ENCODE measurements at places on chromosomes 11 and 22.
A peak's percentile ranks its signal among the peaks of the same experiment; 100 is the strongest.

GRCh38 chr11:19838994-19839768 lies 126.5 kb downstream of the NAV2 start:
- no peak for DNase-seq

GRCh38 chr11:124758355-124759265 lies 3.5 kb downstream of the ESAM start:
- peak; percentile 56 for DNase-seq

GRCh38 chr11:102184269-102184987 lies 74.2 kb downstream of the YAP1 start:
- no peak for DNase-seq

GRCh38 chr11:61531044-61531443 lies 22.5 kb downstream of the LRRC10B start:
- DNase-seq = no peak

GRCh38 chr22:40759294-40759840 lies 59.8 kb downstream of the SLC25A17 start:
- no peak for DNase-seq

GRCh38 chr11:130452176-130452575 lies 3.7 kb downstream of the ADAMTS15 start:
- DNase-seq = no peak

DNA sequence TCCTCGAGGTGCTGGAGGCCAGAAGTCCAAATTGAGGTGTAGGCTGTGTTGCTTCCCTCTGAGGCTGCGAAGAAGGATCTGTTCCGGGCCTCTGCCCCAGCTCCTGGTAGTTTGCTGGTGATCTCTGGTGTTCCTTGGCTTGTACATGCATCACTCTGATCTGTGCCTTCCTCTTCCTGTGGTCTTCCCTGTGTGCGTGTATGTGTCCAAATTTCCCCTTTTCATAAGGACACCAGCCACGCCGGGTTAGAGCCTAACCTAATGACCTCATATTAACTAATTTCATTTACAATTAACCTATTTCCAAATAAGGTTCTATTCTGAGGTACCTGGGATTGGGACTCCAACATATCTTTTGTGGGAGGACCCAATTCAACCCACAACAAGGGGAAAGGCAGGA lies 21.5 kb downstream of the RIBC2 start:
- no peak for DNase-seq

- peak; percentile 13 for DNase-seq
These were observed 161.1 kb upstream of the CADM1 start for GRCh38 chr11:115665175-115665821.

DNA sequence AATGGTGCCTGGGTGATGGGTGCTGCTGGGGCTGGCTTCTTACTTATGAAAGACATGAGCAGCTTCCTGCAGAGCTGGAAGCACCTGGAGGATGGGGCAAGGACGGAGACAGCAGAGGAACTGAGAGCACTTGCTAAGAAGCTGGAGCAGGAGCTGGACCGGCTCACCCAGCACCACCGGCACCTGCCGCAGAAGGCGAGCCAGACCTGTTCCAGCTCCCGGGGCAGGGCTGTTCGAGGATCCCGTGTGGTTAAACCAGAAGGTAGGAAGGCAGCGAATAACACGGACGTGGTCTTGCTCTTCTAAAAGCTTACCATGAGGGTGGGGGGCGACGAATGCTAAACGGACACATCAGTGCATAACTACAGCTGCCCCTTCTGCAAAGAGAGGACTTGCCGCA lies 9.3 kb downstream of the APOL5 start:
- DNase-seq = no peak

GRCh38 chr11:47714554-47715081 lies 551 bp downstream of the AGBL2 start:
- DNase-seq = peak; percentile 42

GRCh38 chr22:44391481-44392445 lies 79.0 kb upstream of the SHISAL1 start:
- no peak for DNase-seq

DNA sequence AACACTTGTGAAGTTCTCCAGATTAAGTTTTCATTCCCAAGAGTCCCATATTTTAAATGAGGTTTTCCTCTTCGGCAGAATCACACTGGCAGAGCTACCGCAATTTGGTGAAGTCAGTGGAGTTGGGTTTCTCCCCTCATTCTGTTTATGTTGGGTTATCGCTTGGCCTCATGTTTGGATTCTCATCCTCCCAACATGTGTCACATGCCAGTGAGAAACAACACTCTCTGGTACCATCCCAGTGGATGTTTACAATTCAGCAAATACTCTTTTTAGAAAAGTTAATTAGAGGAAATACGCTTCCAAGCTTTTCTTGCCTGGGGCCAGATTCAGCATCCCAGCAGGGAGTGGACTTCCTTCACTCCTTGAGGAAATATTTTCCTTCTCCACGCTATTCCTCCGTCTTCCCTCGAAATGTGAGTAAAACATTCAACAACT lies 2.1 kb downstream of the PAMR1 start:
- no peak for DNase-seq

GRCh38 chr22:39839204-39839603 lies 54.4 kb downstream of the ENTHD1 start:
- no peak for DNase-seq

GRCh38 chr22:42743501-42743991 lies 22.9 kb upstream of the A4GALT start:
- no peak for DNase-seq

DNA sequence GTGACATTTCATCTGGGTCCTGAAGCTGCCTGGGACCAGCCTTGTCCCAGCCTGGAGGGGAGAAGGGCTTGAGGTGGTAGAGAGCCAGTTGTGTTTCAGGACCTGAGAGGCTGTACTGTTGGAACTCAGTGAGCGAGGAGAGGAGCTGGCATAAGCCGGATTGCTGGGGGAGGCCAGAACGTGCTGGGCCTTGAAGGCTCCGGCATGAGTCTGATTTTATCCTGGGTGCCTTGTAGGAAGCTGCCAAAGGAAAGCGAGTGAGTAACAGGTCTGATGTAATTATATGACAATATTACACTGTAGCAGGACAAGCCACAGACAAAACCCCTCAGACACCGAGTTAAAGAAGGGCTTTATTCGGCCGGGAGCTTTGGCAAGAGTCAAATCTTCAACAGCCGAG lies 17.2 kb downstream of the AP2A2 start:
- DNase-seq = no peak

DNA sequence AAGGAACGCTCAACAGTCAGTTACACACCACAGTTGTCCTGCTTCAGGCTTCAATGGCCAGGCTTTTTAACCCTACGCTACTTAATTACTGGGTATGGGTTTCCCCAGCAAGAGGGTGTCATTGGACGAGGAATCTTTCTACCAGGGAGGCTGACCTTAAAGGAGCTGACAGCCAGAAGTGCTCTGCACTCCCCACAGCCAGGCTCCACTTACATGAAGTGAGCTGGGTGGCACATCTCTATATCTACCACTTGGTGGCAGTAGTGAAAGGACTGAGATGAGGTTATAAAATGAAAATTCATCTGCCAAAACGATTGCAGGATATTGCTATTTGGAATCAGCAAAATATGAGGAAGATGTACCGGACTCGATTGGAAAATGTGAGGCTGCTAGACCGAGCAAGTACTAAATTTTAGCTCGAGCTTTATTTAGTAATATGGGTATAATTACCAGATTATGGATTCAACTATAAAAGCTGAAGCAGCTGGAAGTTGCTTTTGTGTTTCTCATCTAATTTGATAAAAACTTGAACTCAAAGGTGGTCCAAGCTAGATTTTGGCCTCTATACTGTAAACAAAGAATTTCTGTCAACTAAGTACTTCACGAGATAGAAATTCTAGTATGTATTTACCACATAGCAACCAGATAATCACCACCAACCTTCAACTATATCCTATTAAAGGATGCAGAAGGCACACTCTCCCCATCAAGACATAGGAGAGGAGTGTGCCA lies 53.9 kb upstream of the CEP126 start:
- peak; percentile 55 for DNase-seq

Data from NCI-H345 (cell line).